A673 (cell line): ENCODE measurements at places on chromosomes 3 and 15.
A peak's percentile ranks its signal among the peaks of the same experiment; 100 is the strongest.

DNA sequence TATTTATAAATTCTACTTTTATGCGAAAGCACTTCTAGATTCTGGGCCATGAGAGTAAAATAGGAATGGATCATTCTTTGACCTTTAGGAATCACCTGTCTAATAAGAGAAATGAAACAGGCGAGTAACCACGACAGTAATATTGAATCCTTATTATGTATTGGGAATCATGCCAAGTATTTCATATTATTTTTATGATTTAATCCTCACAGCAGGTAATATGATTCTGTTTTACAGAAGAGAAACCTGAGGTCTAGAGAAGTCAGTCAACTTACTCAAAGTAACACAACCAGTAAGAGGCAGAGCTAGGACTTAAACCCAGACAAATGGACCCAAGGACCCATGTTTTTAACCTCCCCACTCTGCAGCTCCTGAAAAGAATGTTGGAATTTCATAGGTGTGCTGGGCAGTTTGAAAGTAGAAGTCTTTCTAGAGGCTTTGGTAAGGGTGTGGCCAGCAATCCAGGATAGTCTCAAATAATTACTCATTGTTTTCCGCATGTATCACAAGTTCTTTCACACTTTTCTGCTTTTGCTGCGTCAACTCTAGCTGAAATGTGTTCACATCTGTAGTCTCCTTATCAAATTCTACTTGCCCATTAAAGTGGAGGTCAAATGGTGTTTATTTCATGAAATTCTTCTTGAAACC is 181.7 kb downstream of the TPRG1 start:
- DNase-seq: no peak

DNA sequence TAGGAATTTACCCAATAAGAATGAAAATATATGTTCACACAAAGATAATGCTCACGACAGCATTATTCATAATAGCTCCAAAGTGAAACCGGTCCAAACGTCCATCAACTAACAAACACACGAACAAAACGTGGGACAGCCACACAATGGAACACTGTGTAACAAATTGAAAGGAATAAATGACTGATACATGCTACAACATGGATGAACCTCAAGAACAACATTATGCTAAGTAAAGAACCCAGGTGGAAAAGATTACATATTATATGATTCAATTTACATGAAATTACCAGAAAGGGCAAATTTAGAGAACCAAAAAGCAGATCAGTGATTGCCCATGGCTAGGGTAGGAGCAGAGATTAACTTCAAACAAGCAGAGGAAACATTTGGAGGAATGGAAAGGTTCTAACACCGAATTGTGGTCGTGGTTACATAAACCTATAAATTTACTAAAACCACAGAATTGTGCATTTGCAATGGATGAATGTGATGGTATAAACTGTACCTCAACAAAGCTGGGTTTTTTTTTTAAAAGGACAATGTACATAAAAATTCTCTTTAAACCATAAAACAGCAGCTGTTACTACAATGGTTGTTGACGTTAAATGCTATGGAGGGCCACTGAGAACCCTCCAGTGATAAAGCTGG is 76.3 kb downstream of the XXYLT1 start:
- no peak for DNase-seq

GRCh38 chr3:51945926-51946705 is 4.0 kb downstream of the PARP3 start:
- DNase-seq: no peak

DNA sequence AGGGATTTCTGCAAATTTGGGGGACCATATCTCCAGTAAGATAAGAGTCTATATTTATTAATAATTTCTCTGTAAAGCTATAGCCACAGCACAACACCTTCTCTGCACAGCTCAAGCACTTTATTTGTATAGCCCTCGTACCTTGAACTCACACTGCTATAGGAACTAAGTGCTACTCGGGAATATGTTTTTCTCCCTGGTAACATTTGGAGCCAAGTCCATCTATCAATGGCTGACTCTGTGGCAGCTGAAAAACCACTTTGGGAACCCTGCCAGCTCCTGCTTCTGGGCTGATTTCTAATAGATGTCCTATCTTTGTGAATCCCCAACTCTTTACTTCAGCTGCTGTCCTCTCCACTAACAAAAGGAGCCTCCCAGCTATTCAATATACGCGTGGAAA is 298.5 kb downstream of the GBE1 start:
- DNase-seq: no peak

DNA sequence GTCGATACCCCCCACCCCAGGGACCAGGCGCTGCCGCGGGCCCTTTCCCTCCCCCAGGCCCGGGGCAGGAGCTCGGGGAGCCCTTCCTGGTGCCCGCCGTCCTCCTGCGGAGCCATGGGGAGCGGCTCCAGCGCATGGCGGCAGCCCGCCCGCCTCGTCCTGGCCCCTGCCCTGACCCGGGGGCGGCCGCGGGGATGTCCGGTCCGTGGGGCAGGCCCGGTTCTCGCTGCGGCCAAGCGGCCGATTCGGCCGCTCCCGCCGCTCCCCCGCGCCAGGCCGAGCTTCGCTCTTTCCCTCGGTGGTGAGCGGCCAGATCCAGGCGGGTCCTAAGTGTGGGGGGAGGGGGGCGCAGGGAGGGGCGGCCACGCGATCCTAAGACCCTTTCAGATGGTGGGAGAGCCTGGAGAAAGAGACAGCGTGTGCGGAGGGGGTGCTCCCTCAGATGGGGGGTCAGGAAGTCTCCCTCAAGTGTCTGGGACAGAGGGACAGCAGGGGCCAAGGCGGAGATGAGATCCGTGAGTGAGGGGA is 1.3 kb downstream of the NEIL1 start:
- DNase-seq: no peak

DNA sequence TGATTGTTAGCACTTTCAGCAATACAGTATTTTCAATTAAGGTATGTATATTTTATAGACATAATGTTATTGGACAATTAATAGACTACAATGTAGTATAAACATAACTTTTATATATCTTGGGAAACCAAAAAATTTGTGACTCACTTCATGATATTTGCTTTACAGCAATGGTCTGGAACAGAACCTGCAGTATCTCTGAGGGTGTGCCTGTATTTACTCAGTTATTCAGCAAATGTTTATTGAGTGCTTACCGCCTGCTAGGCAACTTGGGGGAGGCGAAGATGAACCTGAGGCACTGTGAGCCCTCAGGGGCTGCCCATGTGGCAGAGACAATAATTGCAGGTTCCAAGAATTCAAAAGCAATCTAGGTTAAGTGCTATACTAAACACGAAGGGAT is 144.8 kb downstream of the GABRB3 start:
- DNase-seq: no peak

DNA sequence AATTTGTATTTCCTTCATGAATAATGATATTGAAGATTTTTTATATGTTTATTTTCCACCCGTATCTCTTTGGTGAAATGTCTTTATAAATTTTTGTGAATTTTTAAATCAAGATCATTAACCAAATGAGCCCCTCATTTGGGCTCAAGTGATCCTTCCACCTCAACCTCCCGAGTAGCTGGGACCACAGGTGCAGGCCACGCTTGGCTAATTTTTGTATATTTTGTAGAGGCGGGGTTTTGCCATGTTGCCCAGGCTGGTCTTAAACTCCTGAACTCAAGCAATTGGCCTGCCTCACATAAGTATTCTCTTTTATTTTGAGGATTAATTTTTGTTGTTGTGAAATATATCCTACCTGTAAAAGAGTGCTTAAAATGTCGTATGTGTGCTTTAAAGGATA is 4.9 kb downstream of the BBS4 start:
- no peak for DNase-seq

DNA sequence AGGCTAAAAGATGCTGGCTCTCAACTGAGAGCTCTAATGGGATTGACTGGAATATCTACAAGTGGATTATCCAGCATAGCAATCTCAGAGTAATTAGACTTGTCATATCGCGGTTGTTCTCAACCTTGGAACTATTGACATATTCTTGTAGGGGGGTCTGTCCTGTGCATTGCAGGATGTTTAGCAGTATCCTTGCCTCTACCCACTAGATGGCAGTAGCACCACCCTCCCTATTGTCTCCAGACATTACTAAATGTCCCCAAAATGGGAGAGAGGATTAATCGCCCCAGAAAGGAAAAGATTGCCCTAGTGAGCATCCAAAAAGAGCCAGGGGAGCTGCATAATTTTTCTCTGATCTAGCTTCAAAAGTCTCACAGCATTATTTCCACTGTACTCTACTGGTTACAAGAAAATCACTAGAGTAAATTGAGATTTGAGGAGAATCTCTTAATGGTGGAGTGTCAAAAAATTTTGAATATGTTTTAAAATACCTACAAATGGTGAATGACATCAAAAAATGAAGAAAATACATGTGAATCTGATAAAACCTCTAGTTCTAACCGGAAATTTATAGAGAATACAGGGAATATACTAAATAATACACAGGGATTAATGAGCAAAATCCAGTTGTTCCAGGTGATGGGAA is 388.2 kb upstream of the AGTR1 start:
- DNase-seq: peak; percentile 72
